ENCODE measurements at places on chromosomes 3 and 15.

- no peak for DNase-seq
These were observed 104.3 kb downstream of the CPN2 start for GRCh38 chr3:194246709-194247349.

- DNase-seq, result no peak
These were observed 71.5 kb upstream of the PLXNA1 start for GRCh38 chr3:126911162-126912026.

GRCh38 chr3:195892105-195893043, 16.0 kb downstream of the TNK2 start:
- no peak for DNase-seq

- no peak for DNase-seq
These were observed 22.2 kb downstream of the SCN11A start for GRCh38 chr3:39029556-39029955.

- DNase-seq, result no peak
These were observed 211.7 kb upstream of the UBE2E1 start for GRCh38 chr3:23594066-23594465.

Data from smooth muscle cell of the brain vasculature (primary cell).